ENCODE measurements at places on chromosomes 16 and 17.

- DNase-seq: no peak
- H3K36me3 ChIP-seq: no peaks in the 10 kb centered on the region
- H3K4me3 ChIP-seq: no peak overlapping the region
- H3K27me3 ChIP-seq: no peaks in the 10 kb centered on the region
- H3K4me1 ChIP-seq: no peaks in the 10 kb centered on the region
Measured at GRCh38 chr17:5629128-5629527, 44.8 kb upstream of the NLRP1 start.

DNA sequence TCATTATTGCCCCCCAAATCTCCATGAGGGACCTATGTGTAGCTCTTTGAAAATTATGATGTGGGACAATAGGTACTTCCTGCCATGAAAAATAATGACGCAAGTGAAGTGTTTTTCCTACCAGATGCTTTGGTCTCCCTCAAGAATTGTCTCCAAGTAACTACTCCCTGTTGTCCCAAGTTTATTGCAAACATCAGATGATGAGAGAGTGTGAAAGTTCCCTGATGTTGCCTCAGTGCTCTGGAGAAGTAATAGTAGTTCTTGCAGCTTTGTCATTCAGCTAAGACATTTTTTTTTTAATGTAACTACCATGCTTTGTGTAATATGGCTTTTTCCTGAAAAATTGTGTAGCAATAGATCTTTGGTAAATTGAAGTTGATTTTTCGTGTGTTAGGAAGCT, 20.1 kb downstream of the LPCAT2 start:
- no peak overlapping the region for H3K27ac ChIP-seq
- H3K4me3 ChIP-seq: no peak overlapping the region
- H3K27me3 ChIP-seq: no peaks in the 10 kb centered on the region
- no peaks in the 10 kb centered on the region for H3K36me3 ChIP-seq
- no peak for DNase-seq

- no peaks in the 10 kb centered on the region for H3K4me1 ChIP-seq
- no peak overlapping the region for H3K27ac ChIP-seq
- no peak for DNase-seq
Measured at GRCh38 chr16:5490499-5490898, 392.9 kb upstream of the EEF2KMT start.

DNA sequence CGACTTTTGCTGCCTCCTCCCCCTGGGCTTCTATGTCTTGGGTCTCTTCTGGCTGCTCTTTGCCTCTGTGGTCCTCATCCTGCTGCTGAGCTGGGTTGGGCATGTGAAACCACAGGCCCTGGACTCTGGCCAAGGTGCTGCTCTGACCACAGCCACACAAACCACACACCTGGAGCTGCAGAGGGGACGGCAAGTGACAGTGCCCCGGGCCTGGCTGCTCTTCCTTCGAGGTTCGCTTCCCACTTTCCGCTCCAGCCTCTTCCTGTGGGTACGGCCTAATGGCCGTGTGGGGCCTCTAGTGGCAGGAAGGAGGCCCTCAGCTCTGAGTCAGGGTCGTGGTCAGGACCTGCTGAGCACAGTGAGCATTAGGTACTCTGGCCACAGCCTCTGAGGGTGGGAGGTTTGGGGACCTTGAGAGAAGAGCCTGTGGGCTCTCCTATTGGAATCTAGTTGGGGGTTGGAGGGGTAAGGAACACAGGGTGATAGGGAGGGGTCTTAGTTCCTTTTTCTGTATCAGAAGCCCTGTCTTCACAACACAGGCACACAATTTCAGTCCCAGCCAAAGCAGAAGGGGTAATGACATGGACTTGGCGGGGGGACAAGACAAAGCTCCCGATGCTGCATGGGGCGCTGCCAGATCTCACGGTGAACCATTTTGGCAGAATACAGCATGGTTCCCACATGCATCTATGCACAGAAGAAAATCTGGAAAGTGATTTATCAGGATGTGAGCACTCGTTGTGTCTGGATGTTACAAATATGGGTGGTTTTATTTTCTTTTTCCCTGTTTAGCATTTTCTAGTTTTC, 2.3 kb downstream of the GP1BA start:
- no peaks in the 10 kb centered on the region for H3K27me3 ChIP-seq
- no peak overlapping the region for H3K4me3 ChIP-seq
- no peak for DNase-seq
- no peak overlapping the region for H3K27ac ChIP-seq

GRCh38 chr17:45305530-45306087, 11.2 kb downstream of the MAP3K14 start:
- peaks cover 20% of the 10 kb centered on the region for H3K4me1 ChIP-seq
- H3K27ac ChIP-seq: no peak overlapping the region
- H3K27me3 ChIP-seq: no peaks in the 10 kb centered on the region
- H3K4me3 ChIP-seq: no peak overlapping the region
- no peaks in the 10 kb centered on the region for H3K36me3 ChIP-seq
- DNase-seq: no peak

GRCh38 chr17:49021095-49021767, 24.0 kb downstream of the IGF2BP1 start:
- H3K27me3 ChIP-seq: no peaks in the 10 kb centered on the region
- H3K27ac ChIP-seq: no peak overlapping the region
- H3K36me3 ChIP-seq: no peaks in the 10 kb centered on the region
- no peak for DNase-seq

- H3K27me3 ChIP-seq: no peaks in the 10 kb centered on the region
- H3K27ac ChIP-seq: no peak overlapping the region
- H3K4me1 ChIP-seq: peaks cover 3% of the 10 kb centered on the region
- no peaks in the 10 kb centered on the region for H3K36me3 ChIP-seq
Measured at GRCh38 chr17:10295728-10296343, 77.0 kb downstream of the MYH13 start.

GRCh38 chr16:30084816-30085159, 6.9 kb downstream of the TBX6 start:
- no peak overlapping the region for H3K27ac ChIP-seq
- H3K4me3 ChIP-seq: no peak overlapping the region
- H3K36me3 ChIP-seq: no peaks in the 10 kb centered on the region
- H3K4me1 ChIP-seq: no peaks in the 10 kb centered on the region

DNA sequence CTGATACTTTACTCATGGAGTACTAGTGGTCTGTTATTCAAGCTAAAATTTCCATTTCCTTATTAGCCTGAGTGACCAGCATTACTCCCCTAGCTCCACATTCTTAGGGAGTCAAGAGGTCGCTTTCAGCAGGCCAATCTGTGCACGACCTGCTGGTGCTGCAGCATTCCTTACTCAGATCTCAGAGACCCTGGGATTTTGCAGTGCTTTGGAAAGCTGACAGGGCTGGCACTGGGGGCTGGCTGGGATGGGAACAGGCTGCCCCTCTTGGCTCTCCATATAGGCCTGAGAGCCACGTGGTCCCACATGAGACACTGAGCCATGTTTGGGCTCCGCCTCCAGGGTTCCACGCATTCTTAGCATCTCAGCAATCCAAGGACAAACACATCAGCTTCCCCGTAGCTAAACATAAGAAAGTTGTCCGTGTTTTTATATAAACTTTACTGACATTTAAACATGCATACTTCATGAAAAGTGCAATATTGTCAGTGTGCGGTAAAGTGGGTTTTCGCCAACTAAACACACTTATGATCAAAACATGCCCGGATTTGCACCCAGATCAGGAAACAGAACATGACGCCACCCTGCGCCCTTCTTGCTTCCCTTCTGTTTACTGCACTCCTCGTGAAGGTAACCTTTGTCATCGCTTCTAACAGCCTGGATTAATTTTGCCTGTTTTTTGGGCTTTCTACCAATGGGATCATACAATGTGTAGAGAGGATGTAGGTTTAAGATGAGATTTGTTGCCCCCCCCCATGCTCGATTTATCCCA, 254.5 kb upstream of the CACNG5 start:
- peak; percentile 88 for DNase-seq
- H3K27me3 ChIP-seq: no peaks in the 10 kb centered on the region
- H3K27ac ChIP-seq: peak overlapping the region; percentile 27
- H3K4me1 ChIP-seq: peaks cover 18% of the 10 kb centered on the region

- no peaks in the 10 kb centered on the region for H3K4me1 ChIP-seq
- no peak for DNase-seq
Measured at GRCh38 chr16:48081656-48082055, 74.1 kb downstream of the ABCC12 start.
